ENCODE measurements at places on chromosomes 5 and 9.

DNA sequence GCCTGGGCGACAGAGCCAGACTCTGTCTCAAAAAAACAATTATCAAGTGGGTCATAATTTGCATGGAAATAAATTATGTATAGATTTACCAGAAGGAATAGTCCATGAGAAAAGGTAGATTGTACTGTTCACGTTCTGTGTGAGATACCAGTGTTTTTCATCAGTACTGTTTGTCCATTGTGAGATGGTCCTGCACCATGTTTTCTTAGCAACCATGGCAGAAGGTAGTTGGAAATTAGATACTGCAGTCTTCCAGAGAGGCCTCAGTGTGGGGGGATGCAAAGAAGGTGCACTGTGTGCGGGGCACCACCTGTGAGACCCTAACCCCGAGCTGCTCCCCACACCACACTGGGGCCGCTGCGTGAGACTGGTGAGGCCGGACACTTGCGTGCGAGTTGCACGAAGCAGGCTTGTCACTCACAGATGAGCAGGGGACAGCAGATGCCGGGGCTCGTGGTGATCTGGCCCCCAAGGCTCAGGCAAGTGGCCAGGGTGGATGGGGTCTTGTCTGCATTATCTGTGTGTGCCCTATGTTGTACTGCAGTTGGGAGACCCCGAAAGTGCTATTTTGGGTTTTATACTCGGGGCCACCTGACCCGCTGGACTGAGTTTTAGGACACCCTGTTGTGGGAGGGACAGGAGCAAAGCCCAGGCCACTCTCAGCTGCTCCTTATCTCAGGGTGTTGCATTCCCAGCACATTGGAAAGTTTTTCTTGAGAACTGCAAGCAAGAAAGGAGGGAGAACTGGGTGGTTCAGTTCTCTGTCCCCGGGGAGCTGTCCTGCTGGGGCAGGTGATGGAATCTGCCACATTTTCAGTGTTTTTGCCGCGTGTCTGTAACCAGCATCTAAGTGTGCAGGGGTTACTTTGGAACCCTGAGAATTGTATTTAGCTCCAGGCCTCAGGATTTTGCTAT, 61.9 kb downstream of the EHMT1 start:
- DNase-seq = no peak

GRCh38 chr9:78144663-78145377, 91.1 kb upstream of the CEP78 start:
- no peak for DNase-seq

- peak; percentile 58 for DNase-seq
These were observed 448.2 kb downstream of the GADD45G start for GRCh38 chr9:90053027-90053426.

DNA sequence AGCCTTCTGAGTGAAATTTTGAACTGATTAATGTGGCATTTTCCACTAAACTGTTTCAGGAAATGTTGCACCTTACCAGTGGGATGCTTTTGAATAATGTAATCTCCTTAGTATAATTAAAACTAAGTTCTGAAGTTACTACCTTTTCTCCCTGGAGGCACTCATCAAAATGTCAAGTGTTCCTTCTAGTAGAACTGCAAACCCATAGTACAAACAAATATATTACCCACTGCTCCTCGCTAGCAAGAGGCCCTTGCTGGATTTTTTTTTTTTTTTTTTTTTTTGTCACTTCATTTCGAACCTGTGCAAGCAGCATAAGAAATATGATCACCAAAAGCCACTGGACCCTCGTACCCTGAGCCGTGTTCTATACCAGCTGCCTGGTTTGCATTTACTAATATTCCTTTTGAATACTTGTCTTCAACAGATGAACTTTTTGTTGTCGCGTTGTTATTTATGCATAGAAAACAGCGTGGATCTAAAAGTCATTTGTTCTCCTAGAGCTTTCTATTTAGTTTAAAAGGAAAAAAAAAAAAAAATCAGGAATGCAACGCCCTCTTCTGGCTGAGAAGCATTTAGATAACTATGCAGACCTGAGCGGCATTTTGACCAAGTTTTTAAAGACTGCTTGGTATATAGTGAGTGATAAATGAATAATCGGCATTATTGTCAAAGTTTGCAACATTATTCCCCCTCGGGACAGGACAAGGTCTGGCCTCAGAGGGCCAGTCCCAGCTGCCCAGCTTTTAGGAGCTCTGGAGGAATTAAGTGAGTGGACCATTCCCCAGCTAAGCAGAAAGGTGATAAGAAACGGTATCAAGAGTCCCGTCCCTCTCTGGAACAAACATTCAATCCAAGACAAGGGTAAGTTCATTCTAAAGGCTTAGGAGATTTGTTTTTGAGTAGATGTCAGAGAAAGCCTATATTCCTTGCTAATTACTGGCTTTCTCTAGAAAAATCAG, 162.5 kb upstream of the KIF2A start:
- DNase-seq = peak; percentile 79

- peak; percentile 80 for DNase-seq
These were observed 142.8 kb downstream of the RASEF start for GRCh38 chr9:82920154-82920553.

DNA sequence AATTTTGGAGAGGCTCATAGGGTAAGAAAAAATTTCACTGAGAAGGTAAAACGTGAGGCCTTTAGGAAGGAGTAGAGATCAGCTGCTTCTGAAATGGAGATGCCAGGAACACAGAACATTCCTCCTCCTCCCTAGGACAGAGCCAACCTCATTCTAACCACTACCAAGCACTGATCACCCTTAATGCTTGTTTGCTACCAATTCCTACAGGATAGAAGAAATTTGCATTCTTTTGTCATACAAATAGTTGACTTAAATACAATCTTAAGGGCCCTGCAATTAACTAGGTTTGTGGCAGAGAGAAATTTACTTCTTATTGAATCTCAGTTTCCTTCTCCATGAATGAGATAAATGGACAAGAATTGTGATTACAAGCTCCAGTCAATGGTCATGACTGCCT, 780.2 kb upstream of the WWC1 start:
- DNase-seq = no peak

All from NCI-H69 (cell line).